CD8-positive, alpha-beta memory T cell (primary cell): ENCODE measurements at places on chromosomes 5 and 9.

GRCh38 chr9:97768746-97769145 lies 71.6 kb upstream of the XPA start:
- no peaks in the 10 kb centered on the region for H3K4me1 ChIP-seq
- no peaks in the 10 kb centered on the region for H3K36me3 ChIP-seq
- no peaks in the 10 kb centered on the region for H3K27me3 ChIP-seq
- H3K27ac ChIP-seq: no peak overlapping the region

- H3K27me3 ChIP-seq: peaks cover 5% of the 10 kb centered on the region
- no peak overlapping the region for H3K4me3 ChIP-seq
- H3K4me1 ChIP-seq: no peaks in the 10 kb centered on the region
- DNase-seq: no peak
- no peak overlapping the region for H3K27ac ChIP-seq
Observed at GRCh38 chr9:98520221-98520960, 188.3 kb downstream of the GABBR2 start.

DNA sequence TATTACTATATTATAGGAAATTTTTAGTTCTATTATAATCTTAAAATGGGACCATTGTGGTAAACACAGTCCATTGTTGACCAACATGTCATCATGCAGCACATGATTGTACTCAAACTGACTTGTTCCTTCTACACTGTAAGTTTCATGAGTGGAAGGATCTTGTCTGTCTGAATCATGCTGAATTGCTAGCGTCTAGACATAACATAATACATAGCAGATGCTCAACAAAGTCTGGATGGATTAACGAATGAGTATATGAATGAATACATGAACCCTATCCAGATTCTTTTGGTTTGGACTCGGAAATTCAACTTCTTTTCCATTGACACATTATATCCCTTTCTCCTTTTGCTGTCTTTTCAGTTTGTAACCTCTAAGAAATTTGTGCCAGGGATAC lies 429.2 kb upstream of the SGCD start:
- no peak for DNase-seq
- H3K36me3 ChIP-seq: no peaks in the 10 kb centered on the region

DNA sequence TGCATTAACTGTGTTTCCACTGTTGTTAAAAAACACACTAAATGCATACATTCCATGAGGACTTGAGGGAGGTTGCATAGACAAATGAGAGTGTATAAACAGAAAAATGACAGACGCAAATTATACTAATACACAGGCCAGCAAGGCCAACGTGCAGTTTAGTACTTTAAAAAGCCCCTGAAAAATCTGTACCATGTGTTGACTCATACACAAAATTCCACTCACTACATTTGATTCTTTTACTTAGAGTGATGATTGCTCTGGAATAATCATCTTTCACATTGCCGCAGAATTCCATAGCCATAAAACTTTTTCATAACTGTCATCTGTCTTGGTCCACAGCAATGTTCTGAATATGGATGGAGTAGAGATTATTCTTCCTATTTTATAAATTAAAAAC lies 215.7 kb downstream of the FAM114A2 start:
- H3K27me3 ChIP-seq: no peaks in the 10 kb centered on the region
- H3K27ac ChIP-seq: no peak overlapping the region
- H3K4me3 ChIP-seq: no peak overlapping the region
- H3K4me1 ChIP-seq: no peaks in the 10 kb centered on the region
- no peaks in the 10 kb centered on the region for H3K36me3 ChIP-seq

DNA sequence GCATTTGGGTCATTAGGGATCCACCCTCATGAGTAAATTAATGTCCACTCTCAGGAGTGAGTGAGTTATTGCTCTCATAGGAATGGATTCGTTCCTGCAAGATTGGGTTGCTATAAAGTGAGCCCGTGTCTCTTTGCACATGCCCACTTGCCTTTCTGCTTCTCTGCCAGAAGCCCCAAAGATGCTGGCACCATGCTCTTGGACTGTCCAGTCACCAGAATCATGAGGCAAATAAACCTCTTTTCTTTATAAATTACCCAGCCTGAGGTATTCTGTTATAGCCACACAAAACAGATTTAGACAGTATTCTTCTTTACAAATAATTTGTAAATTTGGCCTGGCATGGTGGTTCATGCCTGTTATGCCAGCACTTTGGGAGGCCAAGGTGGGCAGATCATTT lies 24.6 kb downstream of the CDC26 start:
- DNase-seq: no peak
- H3K4me3 ChIP-seq: no peak overlapping the region
- H3K27me3 ChIP-seq: no peaks in the 10 kb centered on the region
- H3K4me1 ChIP-seq: no peaks in the 10 kb centered on the region
- no peaks in the 10 kb centered on the region for H3K36me3 ChIP-seq
- no peak overlapping the region for H3K27ac ChIP-seq
